Mucosa of descending colon (tissue), 3 donors: ENCODE measurements at places on chromosomes 13 and 19.

- no peak for DNase-seq
Measured at GRCh38 chr13:91242652-91243051, 104.8 kb upstream of the MIR17HG start.

- DNase-seq = no peak
Measured at GRCh38 chr13:22653866-22654265, 526.9 kb upstream of the SGCG start.

- DNase-seq = no peak
Measured at GRCh38 chr13:96294930-96295881, 205.3 kb downstream of the HS6ST3 start.

DNA sequence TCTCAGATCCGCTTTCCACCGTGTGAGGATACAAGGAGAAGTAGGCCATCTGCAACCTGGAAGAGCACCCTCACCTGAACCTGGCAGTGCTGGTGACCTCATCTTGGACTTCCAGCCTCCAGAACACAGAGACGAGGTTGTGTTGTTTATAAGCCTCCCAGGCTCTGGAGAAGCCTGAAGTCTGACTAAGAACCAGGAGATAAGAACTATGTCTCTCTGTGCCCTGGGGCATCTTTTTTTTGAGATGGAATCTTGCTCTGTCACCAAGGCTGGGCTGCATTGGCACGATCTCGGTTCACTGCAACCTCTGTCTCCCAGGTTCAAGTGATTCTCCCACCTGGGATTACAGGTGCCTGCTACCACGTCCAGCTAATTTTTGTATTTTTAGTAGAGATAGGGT lies 14.5 kb downstream of the FCGBP start:
- DNase-seq = no peak

DNA sequence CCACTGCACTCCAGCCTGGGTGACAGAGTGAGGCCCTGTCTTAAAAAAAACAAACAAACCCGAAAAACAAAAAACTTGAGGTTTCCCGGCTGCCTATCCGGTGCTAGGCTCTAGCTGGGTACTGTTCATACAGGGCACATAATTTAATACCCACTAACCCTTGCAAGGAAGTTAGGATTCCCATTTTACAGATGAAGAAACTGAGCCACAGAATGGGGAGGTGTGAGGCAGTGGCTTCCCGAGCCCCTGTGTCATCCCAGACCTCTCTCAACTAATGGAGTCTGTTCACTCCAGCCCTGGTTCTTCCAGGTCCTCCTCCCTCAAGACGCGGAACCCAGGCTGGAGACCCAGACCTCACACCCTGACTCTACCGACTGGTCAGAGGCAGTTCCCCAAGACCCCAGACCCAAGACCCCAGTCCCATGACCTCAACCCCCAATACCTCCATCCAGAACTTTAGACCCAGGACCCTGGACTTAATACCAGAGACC lies 576 bp downstream of the APBA3 start:
- DNase-seq = no peak

GRCh38 chr19:39074205-39074692 lies 9.9 kb upstream of the ACP7 start:
- no peak for DNase-seq

DNA sequence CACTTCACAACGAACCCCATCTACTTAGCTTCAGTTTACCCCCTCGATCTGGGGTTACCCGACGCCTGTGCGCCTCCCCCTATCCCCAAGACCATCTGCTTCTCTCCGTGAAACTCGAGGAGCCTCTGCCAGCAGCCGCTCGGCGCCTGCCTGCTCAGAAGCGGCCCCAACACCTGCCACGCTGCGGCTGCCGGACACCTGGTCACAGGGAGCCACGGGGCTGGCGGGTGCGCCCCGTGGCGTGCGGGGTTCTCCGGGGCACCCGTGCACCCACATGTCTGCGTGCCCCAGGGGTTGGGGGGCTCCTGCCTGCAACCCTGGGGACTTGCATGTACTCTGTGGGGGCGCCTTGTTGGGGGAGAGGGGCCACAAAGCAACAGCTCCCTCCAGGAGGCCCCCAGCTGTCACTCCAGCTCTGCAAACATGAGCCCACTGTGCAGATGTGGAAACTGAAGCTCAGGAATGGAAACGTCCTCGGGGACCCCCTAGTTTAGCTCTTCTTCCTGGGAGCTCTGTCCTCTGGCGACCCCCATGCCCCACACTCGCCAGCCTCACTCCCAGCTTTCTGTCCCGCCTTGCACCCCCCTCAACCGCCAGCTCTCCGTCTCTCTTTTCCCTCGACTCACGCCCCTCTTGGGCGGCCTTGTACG lies 7.0 kb upstream of the SEMA6B start:
- DNase-seq = no peak

- no peak for DNase-seq
Measured at GRCh38 chr13:111491659-111492058, 171.2 kb downstream of the TEX29 start.

GRCh38 chr13:93227878-93228642 lies 1.5 kb downstream of the GPC6 start:
- DNase-seq = no peak

DNA sequence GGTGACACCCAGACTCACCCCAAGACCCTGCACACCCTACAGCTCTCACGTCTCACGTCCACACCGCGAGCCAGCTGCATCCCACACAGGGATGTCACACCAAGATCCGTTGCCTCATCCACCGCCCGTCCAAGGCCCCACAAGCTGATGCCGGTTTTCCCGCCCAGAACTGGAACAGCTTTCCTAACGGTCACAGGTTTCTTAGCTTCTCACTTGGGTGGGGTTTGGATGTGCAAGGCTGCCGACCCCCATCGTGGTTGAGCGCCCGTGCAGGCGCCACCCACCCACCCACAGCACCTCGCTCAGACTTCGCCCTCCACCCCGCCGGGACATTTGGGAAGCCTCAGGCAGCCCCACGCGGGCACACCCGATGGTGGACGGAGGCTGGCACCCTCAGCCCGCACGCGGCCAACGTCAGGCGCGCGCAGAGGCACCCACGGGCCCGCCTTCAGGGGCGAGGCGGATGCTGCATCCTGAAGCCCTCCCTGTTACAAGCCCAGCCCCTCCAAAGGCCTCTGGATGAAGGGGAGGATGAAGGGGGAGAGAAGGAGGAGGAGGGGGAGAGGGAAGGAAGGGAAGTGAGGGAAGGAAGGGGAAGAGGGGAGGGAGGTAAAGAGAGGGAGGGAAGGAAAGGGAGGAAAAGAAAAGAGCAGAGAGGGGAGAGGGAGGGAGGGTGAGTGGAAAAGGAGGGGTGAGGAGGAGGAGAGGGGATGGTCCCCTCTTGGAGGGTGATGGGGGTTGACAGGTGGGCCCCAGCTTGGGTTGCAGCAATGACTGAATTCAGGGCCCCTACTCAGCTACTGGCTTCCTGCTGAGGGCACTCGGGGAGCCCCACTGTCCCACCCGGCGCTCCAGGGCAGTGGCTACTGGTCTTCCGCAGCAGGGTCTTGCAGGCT lies 12.8 kb downstream of the ONECUT3 start:
- DNase-seq = no peak

GRCh38 chr13:97021241-97021640 lies 27.0 kb upstream of the OXGR1 start:
- DNase-seq = no peak

DNA sequence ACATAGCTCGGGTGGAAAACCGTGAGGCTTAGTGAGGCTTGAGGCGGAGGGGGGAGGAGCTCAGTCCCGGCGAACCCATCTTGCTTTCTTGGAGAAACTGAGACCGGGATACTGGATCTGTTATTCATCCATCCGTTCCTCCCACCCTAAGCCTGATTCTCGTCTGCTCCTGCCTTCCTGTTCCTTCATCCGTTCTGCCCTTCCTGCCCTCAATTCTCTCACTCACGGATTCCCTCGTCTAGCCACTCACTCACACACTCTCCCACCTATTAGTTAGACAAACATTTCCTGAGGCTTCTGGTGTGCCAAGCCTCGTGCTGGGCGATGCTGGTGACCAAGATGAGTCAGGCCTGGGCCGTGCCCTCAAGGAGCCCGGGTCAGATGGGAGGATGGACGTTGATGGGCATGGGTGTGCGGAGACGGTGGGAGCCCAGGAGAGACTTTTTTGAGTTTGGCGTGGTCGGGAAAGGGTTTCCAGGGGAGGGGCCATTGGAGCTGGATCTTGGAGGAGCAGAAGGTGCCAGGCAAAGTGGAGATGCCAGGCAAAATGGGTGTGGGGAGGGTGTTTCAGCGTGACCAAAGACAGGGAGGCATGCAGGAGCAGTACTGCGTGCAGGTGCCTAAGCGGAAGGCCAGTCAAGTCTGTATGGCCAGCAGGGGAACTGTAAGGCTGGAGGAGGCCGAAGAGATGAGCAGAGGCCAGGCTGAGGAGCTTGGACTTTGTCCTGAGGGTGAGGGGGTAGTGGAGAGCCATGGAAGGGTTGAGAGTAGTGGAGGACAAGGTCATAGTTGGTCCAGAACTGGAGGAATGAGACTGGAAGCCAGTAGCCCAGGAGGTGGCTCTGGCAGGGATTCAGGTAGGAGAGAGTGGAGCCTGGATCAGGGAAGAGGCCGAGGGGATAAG lies 7.4 kb upstream of the CNFN start:
- DNase-seq = no peak

DNA sequence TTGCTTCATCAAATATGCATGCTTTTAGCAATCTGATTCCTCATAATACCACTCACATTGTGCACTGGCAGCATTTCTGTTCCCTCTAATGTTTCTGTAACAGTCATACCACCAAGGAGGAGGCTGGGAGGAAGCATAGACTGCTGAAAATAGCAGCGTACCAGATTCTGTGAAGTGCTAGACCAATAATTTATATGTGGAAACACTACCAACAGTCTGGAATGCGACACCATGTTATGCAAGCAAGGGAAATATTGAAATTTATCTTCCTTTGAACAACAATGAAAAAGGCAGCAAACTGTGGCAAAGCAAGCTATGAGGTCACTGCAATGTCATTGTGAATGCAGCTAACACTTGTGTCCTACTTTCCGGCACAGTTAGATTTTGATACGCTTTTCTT lies 1388.0 kb downstream of the EFNB2 start:
- no peak for DNase-seq

GRCh38 chr19:28960986-28961705 lies 251.8 kb downstream of the UQCRFS1 start:
- DNase-seq = no peak

DNA sequence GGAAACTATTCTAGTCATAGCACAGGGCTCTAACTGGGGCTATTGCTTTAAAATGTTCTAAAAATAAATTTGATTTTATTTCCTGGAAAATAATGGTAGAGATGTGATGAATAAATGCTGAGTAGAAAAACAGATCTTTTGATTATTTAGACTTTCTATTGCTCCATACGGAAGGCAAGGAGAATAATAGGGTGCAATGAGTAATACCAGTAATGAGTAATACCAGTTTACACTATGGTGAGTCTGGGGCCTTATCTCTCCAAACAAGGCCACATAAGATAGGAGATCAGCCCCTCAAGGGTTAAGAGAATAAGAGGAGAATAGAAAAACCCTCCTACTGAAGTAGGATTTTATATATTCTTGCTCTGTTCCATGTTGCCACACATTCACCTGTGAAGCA lies 390.4 kb downstream of the KLF5 start:
- DNase-seq = no peak

DNA sequence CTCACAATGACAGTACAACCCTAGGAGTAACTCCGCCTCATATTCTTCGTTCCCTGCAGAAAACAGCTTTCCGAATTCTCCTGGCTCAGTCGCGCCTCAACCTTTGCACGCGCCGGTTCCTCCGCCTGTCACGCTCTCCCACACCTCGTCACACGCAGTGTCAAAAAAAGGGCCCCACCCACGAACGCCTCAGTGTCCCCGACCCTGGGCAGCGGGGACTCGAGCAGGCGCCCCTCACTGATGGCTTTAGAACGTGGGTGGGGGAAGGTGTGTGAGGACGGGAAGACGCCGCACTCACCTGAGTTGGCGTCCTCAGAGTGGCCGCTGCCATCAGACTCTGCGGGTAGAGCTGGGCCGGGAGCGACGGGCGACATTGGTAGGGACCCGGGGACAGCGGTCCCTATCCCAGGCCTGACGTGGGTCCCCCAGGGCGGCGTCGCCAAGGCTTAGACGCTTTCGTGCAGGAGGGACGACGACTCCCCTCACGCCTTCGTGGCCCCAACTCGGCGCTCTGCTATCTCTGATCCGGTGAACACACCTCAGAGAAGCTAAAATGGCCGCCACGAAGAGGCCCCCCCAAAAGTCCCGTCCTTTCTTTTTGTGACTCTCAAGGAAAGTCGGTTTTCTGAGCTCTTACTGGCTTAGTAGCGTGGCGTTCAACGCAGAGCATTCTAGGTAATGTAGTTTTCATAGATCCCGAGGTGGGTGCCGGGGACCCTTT lies at the start of gene ZNF154:
Gene ZNF154 (minus strand): TSS at position 564 of the 721 bp plus-strand sequence. CDS start 233 bp downstream, at position 331.
- peak; percentile 33 for DNase-seq

DNA sequence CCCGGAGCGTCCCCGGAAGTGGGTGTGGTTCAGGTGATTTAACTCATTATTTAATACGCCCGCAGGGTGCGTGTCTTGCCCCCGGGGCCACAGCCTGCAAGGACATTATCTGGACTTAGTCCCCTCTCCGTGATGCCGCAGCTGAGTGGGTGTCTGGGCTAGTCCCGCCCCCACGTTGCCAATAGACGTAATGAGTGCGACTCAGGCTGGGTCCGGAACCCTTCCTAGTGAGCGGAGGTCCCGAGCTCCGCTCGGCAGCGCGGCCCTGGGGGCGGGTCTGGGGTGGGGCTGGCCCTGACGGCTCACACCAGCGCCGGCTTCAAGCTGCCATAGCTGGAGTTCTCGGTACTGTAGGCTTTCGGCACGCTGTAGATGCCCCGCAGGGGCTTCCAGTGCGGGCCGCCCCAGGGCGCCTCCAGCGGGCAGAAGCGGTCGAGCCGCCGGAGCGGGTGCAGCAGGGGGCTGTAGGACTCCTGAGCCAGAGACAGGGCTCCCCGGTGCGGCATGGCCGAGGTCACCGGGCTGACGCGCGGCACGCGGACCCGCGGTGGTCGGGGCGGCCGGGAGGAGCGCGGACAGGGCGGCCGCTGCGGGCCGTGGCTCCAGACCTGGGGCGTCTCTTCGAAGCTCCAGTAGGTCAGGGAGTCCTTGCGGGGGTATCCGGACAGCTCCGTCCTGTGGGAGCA lies 918 bp upstream of the LHB start:
- DNase-seq = peak; percentile 49

DNA sequence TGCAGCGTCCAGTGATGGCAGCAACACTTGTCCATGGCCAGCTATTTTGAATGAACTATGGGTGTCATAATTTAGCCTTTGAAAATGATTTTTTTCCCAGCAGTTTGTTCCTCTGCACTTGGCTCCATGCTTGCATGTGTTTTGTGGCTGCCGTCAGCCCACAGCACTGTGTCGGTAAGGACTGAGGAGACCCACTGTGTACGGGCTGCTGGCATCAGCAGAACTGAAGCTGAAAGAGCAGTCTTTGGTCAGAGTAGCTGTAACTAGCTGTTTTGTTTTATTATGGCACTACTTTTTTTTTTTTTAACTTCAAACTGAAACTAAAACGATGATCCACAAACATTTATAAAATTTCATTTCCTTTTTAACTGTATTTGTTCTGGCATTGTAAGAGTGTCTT lies 50.3 kb upstream of the TEX29 start:
- DNase-seq = no peak

GRCh38 chr13:51728275-51728673 lies 75.7 kb downstream of the DHRS12 start:
- DNase-seq = no peak

- no peak for DNase-seq
Measured at GRCh38 chr13:94928127-94928775, 215.9 kb upstream of the SOX21 start.
